ENCODE measurements at places on chromosomes 4 and X. TPM values are rescaled to one million over a fixed set of nuclear protein-coding genes. Genes with fewer than 3 reads are reported as not detected.

CLDN34 gene
- total RNA-seq: not detected

ZNF711 gene
- total RNA-seq: 0.78 TPM

SMR3B gene
- total RNA-seq: not detected

ASMT gene
- 0.28 TPM for total RNA-seq

KIT gene
- not detected for total RNA-seq

ARHGAP10 gene
- 14.5 TPM for total RNA-seq

TMEM255A gene
- total RNA-seq: 0.08 TPM

SYNPO2 gene
- 1.1 TPM for total RNA-seq

PLXNB3 gene
- 4.2 TPM for total RNA-seq

RASL11B gene
- 0.20 TPM for total RNA-seq

GPR34 gene
- 0.05 TPM for total RNA-seq

TLR3 gene
- total RNA-seq: 0.44 TPM

SYN1 gene
- total RNA-seq: 0.15 TPM

Data from A549 treated with CORT108297 at 1 μM for 4 hours (cell line).